ENCODE measurements at places on chromosomes 2 and 18.

DNA sequence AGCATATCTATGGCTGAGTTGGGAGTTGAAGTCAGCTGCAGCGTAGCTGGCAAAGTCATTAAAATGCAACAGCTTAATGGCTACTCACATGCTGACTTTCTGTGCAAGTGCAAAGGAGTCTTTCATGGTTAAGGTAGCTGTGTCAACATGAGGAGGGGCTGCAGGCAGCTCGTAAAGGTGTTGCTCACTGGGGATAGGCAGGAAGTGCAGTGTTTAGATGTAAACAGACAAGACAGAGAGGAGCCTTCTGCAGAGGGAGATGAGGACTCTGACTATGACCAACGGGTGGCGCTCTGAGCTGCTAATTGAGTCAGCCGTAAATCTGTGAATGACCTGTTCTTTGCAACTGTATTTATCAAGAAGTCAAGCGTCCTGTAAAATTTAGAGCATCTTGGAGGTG lies 22.3 kb upstream of the CAVIN2 start:
- peak; percentile 67 for DNase-seq

GRCh38 chr18:42471885-42472284 lies 516.9 kb downstream of the PIK3C3 start:
- DNase-seq: no peak

DNA sequence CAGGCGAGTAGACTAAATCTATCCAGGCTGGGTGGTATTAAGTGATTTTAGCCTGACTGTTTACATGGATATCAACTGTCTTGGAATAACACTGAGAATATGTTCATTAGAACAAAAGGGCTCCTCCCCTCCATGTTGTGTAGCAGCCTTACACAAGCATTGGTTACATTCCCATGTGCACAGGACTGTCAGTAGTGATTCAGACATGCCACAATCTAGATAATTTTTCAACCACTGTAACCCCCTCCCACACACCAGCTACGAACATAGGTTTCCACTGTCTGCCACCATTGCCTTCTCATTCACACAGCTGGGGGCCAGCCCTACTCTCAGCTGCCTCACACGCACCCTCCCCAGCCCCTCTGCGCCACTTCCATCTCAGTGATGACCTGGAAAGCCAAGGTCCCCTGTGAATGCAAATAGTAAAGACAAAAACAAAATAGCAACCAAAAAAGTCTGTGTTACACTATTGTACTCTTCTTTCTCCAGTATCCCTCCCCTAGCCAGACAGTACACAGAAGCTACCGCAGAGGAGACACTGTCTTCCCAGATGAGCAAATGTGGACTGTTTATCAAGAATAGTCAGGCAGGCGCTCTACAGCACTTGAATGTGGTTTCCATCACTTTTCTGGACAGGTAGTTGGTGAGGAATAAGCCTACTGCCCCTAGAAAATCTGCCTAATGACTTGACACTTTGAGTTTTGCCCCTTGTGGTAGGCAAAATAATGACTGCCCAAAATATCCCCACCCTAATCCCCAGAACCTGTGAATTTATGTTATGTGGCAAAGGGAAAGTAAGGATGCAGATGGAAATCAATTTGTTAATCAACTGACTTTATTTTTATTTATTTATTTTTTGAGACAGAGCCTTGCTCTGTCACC lies 27.9 kb upstream of the TYMS start:
- no peak for DNase-seq

DNA sequence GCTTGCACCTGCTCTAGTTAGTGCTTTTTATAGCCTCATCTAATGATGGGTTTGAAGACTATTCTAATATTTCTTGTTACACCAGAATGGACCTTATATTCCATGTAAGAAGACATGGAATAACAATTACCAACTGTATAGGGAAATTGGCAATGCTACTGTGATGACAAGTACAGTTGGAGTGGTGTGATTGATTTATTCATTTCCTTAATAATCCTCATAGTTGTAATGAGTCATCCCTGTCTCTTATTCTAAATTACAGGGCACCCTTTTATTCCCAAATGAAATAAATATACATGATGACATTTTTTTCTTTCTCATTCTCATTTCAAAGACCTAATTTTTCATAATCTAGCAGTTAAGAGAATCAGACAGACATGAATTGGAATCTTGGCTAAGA lies 18.3 kb upstream of the TLK1 start:
- DNase-seq: no peak

DNA sequence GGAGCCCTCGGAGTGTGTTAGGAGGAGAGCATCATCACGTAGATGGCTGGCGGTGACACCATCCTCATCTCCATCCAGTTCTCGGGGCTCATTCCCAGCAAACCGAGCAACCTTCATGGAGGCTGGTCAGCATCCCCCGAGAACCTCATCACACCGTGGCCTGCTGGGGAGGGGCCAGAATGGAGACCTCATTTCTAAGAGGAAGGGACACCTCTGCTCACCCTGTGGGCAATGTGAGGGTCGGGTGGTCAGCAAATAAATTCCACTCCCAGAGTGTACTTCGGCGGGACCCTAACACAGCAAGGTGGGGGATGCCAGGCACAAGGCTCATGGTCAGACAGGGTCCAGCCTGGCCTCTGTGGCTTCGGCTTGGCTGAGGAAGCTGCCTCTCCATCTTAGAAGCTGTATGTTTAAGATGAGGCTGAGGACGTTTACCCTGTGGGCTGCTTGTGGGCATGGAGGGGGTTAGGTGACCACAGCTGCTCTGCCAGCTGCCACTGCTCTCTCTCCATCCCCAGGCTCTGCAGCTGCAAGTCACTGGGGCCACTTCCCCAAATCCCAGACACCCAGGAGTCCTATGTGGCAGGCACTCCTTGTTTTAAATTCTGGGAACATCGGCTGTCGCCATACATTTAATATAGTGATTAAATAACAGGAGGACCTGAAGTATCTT lies 56.5 kb upstream of the PXDN start:
- no peak for DNase-seq

- no peak for DNase-seq
These were observed 151.3 kb downstream of the BCL2 start for GRCh38 chr18:63168287-63168686.

- no peak for DNase-seq
These were observed 41.1 kb downstream of the ACVR1 start for GRCh38 chr2:157835006-157835405.

DNA sequence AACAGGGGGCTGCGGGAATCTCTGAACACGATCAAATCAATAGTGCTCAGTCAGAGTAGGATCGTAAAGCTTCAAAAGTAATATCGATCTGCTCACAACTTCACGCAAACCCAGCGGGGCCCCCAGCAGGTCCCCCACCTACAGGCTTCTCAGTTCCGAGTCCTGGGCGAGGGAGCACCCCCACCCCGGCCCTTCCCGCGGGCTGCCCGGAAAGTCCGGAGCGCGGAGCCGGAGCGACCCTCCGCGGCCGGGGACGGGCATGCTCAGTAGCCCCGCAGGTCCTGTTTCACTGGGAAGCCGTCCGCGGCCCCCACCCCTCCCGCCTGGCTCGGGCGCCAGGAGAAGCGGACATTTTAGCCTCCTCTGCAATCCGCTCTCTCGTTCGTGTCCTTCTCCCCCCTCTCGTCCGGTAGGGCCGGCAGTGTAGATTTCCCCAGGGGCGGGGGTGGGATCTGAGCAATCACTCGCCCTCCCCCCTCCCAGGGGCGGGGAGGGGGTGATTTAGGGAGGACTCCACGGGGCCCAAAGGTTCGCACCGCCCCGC lies 3.3 kb upstream of the SPRED2 start:
- DNase-seq: peak; percentile 94

DNA sequence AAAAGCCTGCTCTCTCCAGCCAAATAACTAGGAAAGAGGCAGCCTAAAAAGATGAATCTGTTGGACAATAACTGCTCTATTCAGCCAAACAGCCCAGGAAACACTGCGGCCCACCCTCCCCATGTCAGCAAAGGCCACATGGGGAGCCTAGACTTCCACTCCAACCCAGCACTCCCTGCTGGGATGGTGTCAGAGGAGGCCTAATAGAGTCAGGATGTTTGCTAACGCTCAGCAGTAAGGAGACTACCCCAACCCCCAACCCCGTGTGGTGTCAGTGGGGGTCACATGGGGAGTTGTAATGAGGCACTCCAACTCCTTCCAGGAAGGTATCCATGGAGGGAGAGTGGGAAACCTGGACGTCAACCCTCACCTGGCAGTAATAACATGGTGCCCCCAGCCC lies 41.6 kb downstream of the ZBTB7C start:
- DNase-seq: peak; percentile 8

DNA sequence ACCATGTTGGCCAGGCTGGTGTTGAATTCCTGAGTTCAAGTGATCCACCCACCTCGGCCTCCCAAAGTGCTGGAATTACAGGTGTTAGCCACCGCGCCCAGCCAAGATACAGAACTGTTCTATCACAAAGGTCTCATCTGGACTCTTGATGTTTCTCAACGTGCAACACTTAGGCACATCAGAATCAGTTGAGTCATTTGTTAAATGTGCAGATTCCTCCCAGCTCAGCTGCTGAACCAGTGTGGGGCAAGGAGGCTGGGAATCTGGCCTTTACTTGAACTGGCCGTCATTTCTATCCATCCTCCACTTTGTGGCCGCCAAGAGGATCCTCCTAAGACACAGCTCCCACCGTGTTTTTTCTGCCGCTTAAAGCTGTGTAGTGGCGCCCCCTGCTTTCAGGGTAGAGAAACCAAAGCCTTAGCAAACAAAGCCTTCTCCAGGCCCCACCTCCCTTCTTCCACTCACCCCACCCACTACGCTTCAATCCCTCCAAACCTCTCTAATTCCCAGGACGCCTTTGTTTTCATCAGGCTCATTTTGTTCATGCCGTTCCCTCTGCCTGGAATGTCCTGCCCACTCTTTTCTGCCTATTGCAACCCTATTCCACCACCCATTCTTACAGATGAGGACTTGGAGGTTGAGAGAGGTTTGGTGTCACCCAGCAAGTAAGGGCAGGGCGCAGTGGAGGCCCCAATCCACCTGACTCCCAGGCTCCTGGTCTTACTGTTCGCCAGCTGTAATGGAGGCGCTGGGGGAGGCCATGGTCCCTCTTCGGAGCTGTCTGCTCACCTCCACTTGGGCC lies 776 bp upstream of the SPEG start:
- DNase-seq: no peak

DNA sequence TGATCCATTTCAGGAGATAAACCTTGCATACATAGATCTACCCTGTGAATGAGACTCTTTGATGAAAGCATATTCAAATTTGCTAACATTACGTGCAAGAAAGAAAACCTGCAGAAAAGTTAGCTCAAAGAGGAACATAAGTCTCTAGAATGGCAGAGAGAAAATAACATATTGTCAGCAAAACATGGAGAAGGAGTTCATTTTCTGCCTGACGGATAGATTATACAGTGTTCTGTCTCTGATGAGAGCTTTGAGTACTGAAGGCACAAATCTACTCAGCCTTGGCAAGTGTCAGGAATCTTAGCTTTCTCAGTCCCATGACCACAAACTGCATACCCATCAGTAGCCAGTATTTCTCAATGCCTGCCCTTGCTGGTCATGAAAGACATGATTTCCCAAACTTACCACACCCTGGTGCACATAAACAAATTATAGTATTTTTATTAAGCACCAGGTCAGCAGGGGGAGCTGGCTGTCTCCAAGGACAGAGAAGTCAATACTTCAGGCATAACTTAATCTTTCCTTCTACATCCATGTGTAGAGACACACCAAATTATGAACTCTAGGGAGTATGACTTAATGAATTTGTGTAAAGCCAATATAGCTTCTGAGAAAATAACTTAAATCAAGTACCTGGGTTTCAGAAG lies 401.2 kb upstream of the SOX11 start:
- DNase-seq: no peak

- DNase-seq: peak; percentile 66
These were observed 146.5 kb downstream of the SH3BP4 start for GRCh38 chr2:235098269-235098668.

DNA sequence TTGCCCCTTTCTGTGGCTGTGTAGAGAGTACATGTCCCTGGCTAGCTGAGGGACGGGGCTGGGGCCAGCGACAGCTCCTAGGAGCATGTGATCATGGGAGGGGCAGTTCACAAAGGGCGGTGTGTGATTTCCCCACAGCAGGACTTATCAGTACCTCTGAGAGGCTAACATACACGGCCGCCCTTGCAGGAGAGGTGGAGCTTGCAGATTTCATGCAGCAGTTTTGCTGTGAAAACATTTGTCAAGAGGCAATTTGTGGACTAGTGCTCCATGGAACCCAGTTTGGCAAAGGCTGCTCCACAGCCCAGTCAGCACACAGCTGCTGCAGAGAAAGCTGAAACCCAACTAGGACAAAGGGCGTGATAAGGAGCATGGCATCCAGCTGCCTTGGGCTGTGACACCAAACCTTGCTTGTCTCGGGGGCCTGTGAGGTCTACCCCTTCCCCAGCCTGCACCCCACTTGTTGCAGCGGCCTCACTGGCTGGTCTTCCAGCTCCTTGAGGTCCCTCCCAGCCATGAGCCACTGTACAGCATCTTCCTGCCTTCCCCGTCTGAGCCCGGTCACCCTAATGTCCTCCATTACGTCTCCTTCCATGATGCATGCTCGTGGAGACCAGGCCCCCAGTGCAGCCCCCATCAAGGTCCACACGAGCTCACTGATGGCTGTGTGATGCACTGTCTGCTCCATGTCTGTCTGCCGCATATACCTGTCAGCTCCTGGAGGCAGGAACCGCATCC lies 121.4 kb upstream of the HDAC4 start:
- no peak for DNase-seq

GRCh38 chr18:25534401-25534800 lies 182.4 kb upstream of the ZNF521 start:
- no peak for DNase-seq

DNA sequence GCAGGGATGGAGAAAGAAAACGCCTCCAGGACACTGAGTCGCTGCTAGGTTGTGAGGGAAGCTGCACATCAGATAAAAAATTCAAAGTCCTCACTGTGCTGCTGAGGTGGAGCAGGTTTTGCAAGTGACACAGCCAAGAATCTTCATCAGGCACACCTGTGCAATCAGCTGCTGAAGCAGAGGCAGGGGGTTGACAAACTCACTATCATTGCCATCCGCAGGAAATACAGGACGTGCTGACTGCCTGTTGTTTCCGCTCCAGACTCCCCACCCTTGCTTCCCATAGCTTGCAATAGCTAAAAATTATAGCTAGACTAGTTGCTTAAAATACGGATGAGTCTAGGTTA lies 147.8 kb upstream of the FHL2 start:
- DNase-seq: peak; percentile 15

- no peak for DNase-seq
These were observed 820.6 kb upstream of the PIK3C3 start for GRCh38 chr18:41134426-41134825.

- peak; percentile 56 for DNase-seq
These were observed 1.3 kb downstream of the SP9 start for GRCh38 chr2:174335988-174336500.

GRCh38 chr2:27741673-27742072 lies 29.8 kb upstream of the MRPL33 start:
- no peak for DNase-seq
